Karpas-422 (cell line): ENCODE measurements at places on chromosomes 3 and 15. TPM values are rescaled to one million over a fixed set of nuclear protein-coding genes. Genes with fewer than 3 reads are reported as not detected.

- DNase-seq: no peak
These were observed 4.1 kb downstream of the CEMIP start for GRCh38 chr15:80783260-80783659.

GRCh38 chr3:163315786-163316185 lies 1762.5 kb downstream of the SI start:
- DNase-seq: no peak

DNA sequence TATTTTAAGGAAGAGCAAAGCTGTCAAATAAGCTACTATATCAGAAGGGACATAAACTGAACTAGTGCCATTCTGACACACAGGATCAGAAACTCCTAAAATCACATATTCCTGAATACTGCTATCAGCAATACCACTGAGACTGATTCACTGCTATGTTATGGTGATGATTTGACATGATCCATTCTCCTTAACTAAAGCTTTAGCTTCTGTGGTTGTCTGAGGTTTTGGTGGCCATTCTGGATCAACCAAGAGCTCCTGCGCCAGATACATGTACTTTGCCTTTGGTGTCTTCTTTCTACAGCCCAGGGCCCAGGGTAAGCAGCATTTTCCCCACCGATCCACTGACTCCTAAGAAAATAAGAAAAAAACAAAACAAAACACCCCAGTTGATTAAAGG lies 6.7 kb upstream of the GP5 start:
- no peak for DNase-seq

DNA sequence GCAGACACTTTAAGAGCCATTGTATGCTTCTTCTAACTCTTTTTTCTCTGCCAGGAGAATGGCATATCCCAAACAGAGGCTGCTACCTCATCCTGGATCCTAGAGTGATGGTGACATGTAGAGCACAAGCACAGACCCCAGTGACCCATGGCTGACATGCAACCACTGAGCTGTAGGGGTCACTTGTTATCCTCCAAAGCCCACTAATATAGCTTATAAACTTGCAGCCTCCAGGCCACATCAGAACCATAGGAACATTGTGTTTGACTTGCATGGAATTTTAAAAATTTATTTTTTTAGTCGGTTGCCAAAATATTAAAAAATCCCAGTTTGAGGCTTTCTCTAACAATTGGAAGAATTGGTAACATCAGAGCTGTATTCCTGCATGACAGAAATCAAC lies 283.0 kb upstream of the WNT5A start:
- no peak for DNase-seq

DNA sequence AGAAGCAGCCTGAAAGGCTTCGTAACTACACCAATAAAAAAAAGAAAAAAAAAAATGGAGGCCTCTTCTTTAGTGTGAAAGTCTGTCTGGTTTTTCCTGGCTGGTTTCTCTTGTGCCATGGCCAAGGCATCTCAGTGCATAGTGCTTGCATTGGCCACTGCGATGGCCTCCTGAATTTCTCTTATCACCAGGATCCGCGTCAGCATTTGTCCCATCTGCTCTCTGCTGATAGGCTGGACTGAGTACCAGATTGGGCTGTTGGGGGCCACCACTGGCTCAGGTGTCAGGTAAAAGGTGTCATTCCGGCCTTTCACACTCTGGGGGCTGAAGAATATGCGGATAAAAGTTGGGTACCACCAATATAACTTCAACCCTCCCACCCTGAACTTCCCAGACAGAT lies 1.1 kb upstream of the IMPDH2 start:
- DNase-seq: no peak

DNA sequence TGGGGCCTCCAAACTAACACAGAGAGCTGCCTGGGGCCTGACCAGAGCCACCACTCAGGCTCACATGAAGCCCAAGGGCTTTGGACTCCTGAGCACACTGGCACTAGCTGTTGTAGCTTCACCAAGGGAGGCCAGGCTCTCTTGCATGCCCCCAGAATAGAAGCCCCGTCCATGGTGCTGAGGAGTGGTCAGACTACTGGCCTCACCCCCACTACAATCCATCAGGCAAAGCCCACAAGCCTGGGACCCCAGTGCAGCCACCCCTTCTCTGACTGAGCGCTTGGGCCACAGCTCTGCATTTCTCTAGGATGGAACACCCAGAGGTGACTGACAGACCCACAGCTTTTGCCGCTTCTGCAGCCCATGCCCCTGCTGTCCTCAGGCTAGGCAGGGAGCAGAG lies 180.8 kb downstream of the PYDC2 start:
- no peak for DNase-seq

DNA sequence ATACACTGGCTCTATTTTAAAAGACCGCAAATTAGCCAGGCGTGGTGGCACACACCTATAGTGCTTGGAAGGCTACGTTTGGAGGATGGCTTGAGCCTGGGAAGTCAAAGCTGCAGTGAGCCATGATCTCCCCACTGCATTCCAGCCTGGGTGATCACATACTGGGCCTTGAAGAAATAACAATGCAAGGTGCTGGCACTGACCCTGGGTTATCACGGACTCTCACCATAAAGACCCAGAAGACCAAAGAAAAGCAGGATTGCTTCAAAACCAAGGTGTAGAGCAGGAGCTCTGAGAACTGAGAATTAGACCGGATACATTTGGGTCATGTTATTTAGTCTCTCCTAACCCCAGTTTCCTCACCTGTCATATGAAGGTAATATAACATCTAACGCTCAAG lies 14.8 kb downstream of the PIK3R4 start:
- DNase-seq: no peak

DNA sequence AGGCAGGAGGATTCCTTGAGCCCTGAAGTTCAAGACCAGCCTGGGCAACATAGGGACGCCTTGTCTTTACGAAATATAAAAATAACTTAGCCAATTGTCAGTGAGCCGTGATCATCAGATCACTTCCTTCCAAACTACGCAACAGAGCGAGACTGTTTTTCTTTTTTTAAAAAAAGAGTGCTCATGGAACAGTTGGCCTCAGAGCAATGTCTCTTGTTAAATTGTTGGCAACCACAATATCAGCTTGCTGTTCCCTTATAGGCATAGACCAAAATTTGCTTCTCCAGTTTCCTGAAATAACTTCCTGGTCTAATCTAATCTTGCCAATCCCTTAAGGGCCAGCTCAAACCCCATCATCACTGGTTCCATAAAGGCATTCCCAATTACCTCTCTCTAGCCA lies 93.3 kb upstream of the SLC4A7 start:
- no peak for DNase-seq

DNA sequence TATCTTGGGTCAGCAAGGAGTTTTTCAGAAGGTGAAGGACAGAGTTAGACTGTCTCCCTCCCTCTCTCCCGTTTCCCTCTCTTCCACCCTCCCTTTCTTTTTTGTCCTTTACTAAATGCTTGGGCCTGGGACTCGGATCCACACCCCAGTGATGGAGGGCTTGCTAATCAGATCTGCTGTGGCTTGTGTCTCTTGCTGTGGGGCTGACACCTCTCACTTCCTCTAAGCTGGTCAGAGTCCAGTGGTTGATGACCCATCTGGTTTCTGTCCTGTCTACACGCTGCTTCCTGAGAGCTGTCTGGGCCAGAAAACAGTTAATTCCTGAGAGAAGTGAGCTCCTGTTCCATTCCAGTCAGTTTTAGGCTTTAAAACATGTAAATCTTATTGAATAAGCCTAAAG lies 849 bp downstream of the TRAK1 start:
- no peak for DNase-seq

DNA sequence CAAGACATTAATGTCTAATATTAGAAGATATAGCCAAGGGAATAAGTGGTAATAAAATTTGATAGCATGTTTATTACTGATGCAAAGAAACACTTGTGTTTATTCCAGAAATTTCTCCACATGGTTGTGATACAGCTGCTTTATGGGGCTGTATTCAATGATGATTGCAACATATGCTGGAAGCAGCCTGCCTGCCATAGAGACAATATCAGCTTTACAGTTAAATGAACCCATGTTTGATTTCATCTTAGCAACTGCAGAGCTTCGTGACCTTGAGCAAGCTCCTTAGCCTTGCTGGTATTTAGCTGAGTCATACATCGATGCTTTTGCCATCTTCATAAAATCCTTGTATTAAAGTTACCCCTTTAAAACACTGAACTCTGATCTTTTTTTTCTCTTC lies 168.1 kb upstream of the STAC start:
- DNase-seq: no peak

DNA sequence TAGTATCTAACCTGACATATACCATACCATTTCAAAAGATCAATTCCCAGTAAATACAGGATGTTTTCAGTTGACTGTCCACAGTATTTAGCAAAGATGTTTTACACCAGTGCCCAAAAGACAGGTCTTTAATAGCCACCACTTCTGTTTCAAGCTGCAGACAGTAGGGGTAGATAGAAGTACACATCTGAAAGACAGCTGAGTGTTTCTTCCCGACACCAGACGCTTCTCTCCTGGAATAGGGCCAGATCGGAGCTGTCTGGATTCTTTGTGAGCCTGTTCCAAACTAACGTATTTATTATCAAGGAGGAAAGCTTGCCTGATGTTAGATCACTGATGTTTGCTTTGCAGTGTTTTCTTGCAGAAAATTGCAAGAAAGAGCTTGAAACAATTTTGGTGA lies 136.1 kb upstream of the RBMS3 start:
- no peak for DNase-seq

- DNase-seq: no peak
These were observed 338.1 kb downstream of the EFHB start for GRCh38 chr3:19595884-19596283.

DNA sequence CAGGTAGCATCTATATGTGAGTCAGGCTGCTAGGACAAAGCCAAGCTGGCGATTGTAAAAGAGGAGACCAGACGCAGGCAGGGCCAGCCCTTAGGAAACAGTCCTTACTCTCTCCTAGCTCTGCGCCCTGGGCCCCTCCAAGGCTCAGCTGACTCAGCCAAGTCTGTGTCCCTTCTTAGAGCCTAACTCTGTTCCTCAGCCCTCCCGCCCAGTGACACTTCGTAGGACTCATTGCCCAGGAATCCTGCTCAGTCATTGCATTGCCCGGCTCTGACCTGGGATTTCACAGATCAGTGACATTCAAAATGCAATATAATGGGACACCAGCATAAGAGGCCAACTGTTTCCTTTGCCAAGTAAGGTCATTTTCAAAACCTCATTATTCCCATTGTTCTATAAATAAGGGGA lies 244.2 kb downstream of the TLE3 start:
- no peak for DNase-seq

DNA sequence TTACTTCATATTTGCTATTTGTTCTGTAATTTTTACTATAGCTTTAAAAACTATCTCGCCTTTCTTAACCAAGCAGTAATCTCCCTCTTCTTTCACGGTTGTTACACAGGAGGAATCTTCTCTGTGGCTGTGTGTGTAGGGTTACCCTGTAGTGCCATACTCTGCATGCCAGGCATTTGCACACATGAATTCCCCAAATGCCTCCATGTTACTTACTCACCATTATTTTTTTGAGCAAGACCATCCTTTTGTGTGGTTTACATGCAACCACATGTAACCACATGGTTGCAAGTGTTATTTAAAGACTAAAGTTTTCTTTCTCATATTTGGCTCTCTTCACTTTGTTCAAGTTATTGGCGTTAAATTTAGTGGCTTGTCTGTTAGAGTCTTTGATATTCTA lies 45.5 kb downstream of the HPS3 start:
- DNase-seq: no peak

DNA sequence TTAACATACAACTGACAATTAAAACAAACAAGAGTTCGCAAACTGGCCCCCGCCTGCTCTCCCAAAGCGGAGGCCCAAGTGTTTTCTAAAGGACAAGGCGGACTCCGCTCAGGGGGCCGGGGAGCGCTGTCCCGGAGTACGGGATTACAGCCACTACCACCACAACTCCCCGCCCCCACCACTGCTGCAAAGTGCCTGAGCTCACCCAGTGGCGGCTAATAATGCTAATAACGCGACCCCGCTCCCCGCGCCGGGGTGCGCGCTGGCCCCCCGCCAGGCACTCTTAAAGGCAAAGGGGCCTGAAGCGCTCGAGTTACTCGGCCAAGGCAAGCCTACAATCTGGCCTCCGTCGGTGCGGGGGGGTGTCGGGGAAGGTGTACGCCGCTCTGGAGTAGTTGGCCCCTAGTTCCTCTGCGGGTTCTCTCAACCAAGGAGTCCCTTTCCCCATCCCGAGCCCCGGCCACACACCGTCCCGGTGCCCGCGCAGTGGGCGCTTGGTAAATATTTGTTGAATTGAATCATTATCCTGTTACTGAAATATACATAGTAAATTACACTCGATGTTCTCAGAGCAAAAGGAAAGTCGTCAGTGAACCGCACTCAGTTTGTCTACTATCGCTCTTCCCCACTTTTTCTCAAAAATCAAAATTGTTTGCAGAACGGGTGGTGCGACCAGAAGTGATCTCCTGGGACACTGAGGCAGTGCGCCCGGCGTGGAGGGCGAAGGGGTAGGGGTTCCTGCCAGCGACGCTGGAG lies 827 bp downstream of the WNT5A start:
- DNase-seq: peak; percentile 95

GRCh38 chr3:11095932-11096265 lies 58.4 kb upstream of the HRH1 start:
- DNase-seq: no peak

DNA sequence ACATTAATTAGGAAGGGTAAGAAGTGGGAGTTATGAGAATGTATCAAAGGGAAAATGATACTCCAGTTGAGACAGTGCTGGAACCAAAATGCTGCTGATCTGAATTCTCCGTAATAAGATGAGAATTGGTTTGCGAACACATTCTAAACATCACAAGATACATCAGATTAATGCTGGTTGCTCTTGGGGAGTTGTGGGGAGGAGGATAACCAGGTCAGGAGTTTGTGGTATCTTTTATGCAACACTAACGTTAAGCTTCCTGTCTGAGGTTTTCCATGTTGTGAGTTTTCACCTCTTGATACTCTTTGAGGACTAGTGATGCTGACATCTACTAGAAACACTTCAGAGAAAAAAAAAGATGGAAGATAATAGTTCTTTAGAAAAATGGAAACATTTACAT lies 47.2 kb downstream of the PPARG start:
- DNase-seq: no peak

- DNase-seq: no peak
These were observed 53.1 kb downstream of the PAK2 start for GRCh38 chr3:196792771-196793170.

DNA sequence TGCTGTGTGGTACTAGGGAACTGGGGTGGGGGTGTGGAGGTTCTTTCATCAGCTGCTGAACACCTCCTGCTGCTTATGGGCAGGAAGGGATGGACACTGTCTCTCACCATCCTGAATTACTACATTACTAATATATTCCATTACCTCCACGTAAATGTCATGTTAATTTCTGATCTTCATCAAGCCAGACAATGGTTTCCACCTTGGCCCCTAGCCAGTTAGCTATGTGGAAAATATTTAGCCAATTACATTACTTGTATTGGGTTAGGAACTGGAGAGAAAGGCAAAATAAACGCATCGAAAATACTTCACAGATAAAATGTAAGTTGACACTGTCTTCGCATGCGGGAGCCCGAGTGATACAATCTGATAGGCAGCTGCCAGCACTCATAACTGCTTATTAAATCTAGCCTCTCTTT lies 95.1 kb downstream of the FOXP1 start:
- DNase-seq: no peak

ROBO2 gene
- 162 and 262 TPM in 2 replicates for total RNA-seq

PDIA3 gene
- 160 and 198 TPM in 2 replicates for total RNA-seq

PLS1 gene
- total RNA-seq: 1.4 and 3.4 TPM in 2 replicates

GOLGA8M gene
- not detected in 2 replicates for total RNA-seq

CTNNB1 gene
- total RNA-seq: 122 and 184 TPM in 2 replicates

MAP3K13 gene
- total RNA-seq: 0.07 and 0.19 TPM in 2 replicates

SERINC4 gene
- not detected in 2 replicates for total RNA-seq

STAC gene
- not detected in 2 replicates for total RNA-seq

RTP1 gene
- total RNA-seq: 1.2 TPM in 1 of 2 replicates, not detected in the other

CAMK2N2 gene
- 5.0 and 9.5 TPM in 2 replicates for total RNA-seq

CRYBG3 gene
- 0.61 and 1.1 TPM in 2 replicates for total RNA-seq
